ENCODE measurements at places on chromosomes 1 and 21.
A peak's percentile ranks its signal among the peaks of the same experiment; 100 is the strongest.

DNA sequence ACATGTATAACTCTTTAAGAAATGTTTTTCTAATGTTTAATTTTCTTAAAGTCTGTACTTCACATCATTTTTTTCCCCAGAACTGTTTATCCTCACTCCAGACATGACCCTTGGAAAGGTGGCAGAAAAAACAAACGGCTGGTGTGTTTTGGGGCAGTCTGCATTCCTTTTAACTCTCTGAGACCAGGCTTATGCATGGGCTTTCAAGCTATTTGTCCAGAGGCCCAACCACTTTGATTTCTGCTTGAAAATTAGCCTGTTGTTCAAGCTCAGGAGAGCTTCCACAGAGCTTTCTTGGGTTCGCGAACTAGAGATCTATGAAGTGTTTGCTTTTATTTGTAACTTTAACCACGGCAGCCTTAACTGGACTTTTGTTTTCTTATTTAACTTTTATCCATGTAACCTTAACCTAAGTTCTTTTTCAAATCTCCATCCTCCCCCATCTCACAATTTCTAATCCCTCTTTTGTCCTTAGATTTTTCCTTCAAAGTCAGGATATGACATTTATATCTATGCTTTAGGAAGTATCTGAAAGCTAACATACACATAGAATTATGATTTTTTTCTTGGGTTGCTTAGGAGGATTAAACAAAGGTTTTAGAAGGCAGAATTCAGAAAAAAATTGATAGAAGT lies 111.8 kb downstream of the FGGY start:
- no peak for DNase-seq

GRCh38 chr1:164673584-164674214 lies 114.7 kb downstream of the PBX1 start:
- peak; percentile 2 for DNase-seq

DNA sequence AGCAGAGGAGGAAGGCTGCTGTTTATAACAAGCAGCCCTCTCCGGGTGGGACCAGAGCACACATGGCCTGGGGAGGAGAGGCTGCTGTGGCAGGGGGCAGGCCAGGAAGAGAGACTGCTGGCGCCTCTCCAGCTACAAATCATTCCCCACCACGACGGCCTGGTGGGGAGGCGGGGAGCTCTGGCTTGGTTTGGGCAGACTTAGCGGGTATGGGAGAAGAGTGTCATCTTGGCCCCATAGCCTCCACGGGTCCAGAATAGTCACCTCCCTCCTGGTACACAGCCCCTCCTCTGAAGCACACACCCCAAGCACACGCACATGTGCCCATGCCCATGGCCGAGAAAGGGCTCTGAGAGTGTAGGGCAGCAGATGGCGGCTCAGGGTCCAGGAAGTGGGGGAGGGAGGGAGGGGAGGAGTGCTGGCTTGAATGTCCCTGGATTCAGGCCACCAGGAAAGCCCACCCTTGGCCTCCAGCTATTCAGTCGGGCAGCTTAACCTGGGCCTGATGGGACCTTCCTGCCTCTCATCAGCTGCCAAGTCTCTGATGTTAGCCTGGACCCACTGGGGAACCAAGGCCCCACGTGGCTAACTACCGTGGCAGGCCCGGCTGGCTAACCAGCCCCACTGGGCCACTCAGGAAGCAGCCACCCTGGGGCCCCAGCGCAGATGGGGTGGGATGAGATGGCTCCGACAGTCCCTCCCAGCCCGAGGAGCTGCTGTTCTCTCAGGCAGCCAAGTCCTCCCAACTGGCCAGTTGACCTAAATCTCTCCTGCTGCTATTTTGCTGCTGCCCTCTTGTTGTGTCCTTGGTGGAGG lies 10.9 kb downstream of the LRP8 start:
- DNase-seq: no peak

GRCh38 chr1:160046494-160047110 lies 14.8 kb upstream of the PIGM start:
- DNase-seq: peak; percentile 34

DNA sequence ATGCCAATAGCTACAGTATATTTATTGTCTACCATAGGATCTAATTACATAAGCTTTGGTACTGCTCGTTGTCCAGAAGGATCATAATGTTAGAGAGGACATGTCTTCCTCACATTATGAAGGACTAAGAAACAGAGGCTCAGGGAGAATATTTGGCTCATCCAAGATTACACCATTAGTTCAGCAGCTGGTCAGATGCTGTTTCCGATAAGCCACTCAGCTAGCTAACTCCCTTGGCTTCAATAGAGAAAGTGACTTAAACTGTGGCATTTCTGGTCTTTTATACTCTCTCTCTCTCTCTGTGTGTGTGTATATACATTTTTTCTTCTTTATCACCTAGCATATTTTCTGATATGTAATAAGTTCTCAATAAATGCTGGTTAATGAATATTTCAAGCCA lies 70.4 kb downstream of the DDR2 start:
- DNase-seq: no peak

DNA sequence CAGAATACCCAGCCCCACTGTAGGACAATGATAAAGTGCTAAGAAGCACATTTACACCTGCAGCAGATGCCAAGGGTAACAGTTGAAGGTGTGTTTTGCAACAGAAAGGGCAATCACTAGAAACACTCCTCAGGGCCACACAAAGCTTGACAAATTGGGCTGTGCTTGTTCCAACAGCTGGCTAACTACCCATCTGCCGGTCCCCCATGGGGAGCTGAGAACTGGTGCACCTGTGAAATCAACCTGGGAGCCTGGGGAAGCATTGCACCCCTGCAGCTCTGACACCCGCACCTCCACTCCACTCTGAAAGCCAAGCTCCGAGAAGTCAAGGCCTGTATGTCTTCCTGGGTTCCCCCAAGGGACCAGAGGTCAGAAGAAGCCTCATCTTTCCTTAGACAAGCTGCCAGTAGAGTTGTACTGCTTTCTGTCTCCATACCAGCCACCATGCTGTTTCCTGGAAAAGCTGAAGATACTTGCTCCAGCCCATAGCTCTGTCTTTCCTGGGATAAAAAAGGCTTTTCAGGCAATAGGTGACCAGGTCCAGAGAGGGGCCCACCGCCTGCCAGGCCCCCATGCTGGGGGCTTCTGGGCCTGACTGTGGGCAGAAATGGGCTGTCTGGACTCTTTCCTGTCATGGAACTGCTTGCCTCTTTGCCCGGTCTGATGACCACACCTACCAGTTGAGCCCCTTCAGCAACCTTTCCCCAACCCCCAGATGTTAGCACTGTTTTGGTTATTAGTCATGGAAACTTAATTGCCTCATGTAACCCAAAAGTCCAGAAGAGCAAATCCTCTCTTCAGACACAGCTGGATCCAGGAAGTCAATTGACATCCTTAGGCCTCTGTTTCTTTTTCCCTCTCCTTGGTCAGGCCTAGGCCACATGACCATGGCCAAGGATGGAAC lies 93.6 kb downstream of the KIF14 start:
- DNase-seq: peak; percentile 55

- no peak for DNase-seq
These were observed 43.0 kb downstream of the ELAPOR1 start for GRCh38 chr1:109156916-109157385.

GRCh38 chr1:27144049-27144748 lies 10.7 kb downstream of the SLC9A1 start:
- DNase-seq: no peak

DNA sequence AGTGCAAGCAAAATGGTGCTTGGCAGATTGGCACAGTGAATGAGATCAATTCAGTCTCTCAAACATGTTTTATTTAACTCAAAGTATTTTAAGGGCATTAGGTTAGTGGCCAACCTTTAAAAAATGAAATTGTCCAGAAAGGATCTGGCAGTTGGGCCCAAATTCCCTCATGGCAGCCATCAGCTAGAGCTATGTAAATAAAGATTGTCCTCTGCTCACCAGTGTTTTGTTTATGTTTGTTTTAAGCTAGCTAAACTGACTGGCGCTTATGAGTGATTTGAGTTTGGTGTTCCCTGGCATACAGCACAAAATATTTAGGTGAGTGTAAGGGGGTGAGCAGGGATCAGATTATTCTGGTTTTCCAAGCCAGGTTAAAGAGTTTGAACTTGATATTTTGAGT lies 18.1 kb downstream of the HDAC1 start:
- DNase-seq: no peak

DNA sequence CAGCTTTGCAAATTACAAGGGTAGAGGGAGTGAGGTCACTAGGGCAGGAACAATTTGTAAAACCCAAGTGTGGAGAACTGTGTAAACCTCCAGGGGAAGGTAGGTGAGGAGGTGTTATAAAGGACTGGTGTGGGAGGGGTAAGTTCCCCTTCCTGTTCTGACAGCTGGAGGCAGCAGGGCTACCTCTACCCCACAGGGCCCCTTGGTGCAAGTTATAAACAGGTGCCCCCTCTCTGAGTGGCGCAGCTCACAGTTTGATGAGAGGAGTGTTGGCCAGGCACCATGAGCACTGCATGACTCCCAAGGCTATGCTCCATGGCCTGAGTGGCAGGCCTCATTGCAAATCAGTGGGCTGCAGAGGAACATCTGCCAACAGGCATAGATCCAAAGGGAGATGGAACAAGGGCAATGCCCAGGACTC lies 41.0 kb downstream of the MFSD2A start:
- DNase-seq: no peak

- no peak for DNase-seq
These were observed 24.5 kb downstream of the RAB7B start for GRCh38 chr1:205978676-205979075.

DNA sequence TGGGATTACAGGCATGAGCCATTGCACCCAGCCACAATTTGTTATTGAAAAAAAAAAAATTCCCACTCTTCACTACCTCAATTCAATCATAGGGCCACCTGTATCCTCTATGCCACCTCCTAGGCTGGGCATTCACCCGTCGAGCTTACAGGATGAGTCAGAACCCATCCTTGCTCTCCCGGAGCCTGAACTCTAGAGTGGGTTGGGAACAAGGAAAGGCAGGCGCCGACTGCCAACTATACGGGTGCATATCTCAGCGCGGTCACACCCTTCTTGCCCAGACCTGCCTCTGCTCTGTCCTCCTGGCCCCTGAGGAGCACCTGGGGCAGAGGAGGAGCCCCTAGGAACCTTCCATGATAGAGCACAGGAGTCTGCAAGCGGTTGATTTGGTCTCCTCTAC lies 21.4 kb upstream of the LBR start:
- DNase-seq: no peak

- no peak for DNase-seq
These were observed 32.4 kb upstream of the F13B start for GRCh38 chr1:197099444-197099843.

GRCh38 chr21:36627242-36627641 lies 71.7 kb upstream of the SIM2 start:
- DNase-seq: peak; percentile 34

DNA sequence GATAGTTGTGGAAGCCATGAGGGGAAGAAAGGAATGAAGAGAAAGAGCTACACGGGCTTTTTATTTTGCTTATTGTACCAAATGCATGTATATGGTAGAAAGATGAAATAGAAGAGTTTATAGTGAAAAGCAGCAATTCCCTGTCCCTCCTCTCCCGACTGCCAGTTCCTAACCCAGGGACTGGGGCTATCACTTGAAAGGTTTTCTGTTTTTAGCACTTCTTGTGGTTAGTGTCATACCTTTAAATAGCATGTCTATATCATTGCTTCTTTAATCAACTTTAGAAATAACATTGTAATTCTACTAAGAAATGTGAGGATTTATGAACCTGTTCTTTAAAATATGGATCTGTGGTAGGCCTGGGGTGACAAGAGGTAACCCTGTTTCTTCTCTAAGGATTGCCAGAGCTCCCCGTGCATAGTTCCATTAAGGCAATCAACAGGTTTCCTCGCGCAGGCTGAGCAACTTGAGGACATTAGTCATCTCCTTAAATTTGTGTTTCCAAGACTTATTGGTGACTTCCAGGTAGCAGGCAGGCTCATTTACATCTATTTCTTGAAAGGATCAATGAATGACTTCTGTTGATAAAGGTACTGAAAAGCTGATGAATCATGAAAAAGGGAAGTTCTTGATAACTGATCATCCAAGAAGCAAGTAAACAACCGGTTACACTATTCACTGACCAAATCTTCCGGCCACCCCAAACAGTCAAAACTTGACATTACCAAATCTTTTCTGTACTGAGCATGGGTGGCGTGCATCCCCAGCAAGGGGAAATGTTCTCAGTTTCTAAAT lies 37.8 kb upstream of the S1PR1 start:
- no peak for DNase-seq

DNA sequence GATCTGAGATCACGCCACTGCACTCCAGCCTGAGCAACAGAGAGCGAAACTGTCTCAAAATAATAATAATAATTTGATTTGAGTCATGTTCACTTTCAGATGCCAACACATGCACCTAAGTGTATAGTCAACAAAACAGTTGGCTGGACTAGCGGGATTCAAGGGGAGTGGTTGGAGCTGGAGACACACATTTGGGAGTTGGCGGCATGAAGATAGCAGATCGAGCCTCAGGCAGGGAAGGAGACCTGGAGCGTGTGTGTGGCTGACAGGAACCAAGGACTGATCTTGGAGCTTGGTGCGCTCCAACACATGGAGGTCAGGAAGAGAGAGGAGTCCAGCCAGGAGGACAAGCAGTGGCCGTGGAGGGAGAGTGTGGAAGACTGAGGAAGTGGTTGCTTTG lies 14.6 kb upstream of the PGD start:
- DNase-seq: no peak

- no peak for DNase-seq
These were observed 1.5 kb upstream of the ATP1A2 start for GRCh38 chr1:160114085-160114484.

DNA sequence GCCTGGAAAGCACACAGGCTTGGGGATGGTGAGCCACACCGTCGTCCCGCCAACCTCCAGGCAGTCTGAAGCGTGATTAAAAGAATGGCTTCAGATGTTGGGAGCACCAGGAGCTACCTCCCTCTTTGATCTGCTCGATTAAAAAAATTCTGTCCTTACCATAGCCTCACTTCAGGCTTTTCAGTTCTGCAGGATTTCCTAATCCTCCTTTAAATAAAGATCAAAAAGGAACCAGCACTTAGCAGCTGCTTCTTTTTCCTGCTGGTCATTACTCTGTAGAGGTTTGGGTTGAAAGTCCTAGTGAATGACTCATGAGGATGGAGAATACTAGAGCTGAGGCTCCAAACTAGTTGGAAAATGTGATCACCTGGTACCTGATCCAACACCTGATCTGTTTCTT lies 71.9 kb upstream of the C1orf174 start:
- DNase-seq: no peak

DNA sequence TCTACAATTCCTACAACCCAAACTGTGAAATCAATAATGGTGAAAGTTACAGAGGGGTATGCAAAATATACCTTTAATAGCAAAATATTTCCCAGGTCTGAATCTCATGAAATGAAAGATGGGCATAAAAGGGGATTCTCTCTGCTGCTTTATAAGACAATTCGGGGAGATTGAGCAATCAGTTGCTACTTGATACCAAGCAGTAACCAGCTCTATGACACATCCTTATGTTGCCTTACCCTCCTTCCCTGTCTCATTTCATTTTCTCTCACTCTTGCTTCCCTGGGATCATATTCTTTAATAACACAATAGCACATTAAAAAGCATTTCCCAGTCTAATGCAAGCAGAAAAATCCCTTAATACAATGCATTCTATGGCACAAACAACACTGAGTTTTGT lies 29.0 kb downstream of the ZSWIM5 start:
- peak; percentile 24 for DNase-seq

GRCh38 chr1:22159891-22160290 lies 17.0 kb upstream of the WNT4 start:
- DNase-seq: no peak

Data from HCEC 1CT (cell line).